ENCODE measurements at places on chromosomes 7 and 10. TPM values are rescaled to one million over a fixed set of nuclear protein-coding genes. Genes with fewer than 3 reads are reported as not detected.

Gene FAM25G
- polyA plus RNA-seq = not detected

Gene AS3MT
- polyA plus RNA-seq = 0.17 TPM

Gene COL28A1
- not detected for polyA plus RNA-seq

Gene PIP
- not detected for polyA plus RNA-seq

Gene SFTPA1
- polyA plus RNA-seq = not detected

Gene OPTN
- polyA plus RNA-seq = 32.3 TPM

Gene RNLS
- polyA plus RNA-seq = 6.1 TPM

Gene BUD31
- polyA plus RNA-seq = 303 TPM

GRCh38 chr10:1774796-1775195 is 37.5 kb upstream of the ADARB2 start:
- DNase-seq = no peak
- no peaks in the 10 kb centered on the region for H3K36me3 ChIP-seq

- no peaks in the 10 kb centered on the region for H3K4me1 ChIP-seq
- no peak overlapping the region for H3K27ac ChIP-seq
- H3K36me3 ChIP-seq = no peaks in the 10 kb centered on the region
- no peaks in the 10 kb centered on the region for H3K27me3 ChIP-seq
- no peak overlapping the region for H3K4me3 ChIP-seq
Observed at GRCh38 chr10:114087255-114087654, 43.6 kb downstream of the ADRB1 start.

GRCh38 chr7:101156866-101157589 is 2.8 kb downstream of the AP1S1 start:
- H3K4me1 ChIP-seq = peaks cover 3% of the 10 kb centered on the region
- peaks cover 5% of the 10 kb centered on the region for H3K36me3 ChIP-seq
- H3K27ac ChIP-seq = no peak overlapping the region
- H3K4me3 ChIP-seq = no peak overlapping the region
- DNase-seq = no peak

GRCh38 chr7:121020989-121021969 is 32.8 kb downstream of the CPED1 start:
- H3K36me3 ChIP-seq = no peaks in the 10 kb centered on the region
- H3K4me1 ChIP-seq = no peaks in the 10 kb centered on the region
- H3K27me3 ChIP-seq = no peaks in the 10 kb centered on the region
- H3K27ac ChIP-seq = no peak overlapping the region

- H3K27ac ChIP-seq = no peak overlapping the region
- DNase-seq = no peak
- H3K4me1 ChIP-seq = no peaks in the 10 kb centered on the region
- H3K36me3 ChIP-seq = no peaks in the 10 kb centered on the region
Observed at GRCh38 chr10:112956631-112957350, 6.7 kb downstream of the TCF7L2 start.

- H3K27ac ChIP-seq = no peak overlapping the region
- DNase-seq = no peak
- no peaks in the 10 kb centered on the region for H3K4me1 ChIP-seq
- no peaks in the 10 kb centered on the region for H3K36me3 ChIP-seq
Observed at GRCh38 chr7:19116121-19117090, 1.0 kb downstream of the TWIST1 start.

- no peak overlapping the region for H3K4me3 ChIP-seq
- no peak overlapping the region for H3K27ac ChIP-seq
- no peaks in the 10 kb centered on the region for H3K27me3 ChIP-seq
- DNase-seq = no peak
Observed at GRCh38 chr7:100024020-100024619, 8.7 kb downstream of the ZKSCAN1 start.

- DNase-seq = no peak
- no peak overlapping the region for H3K4me3 ChIP-seq
- no peak overlapping the region for H3K27ac ChIP-seq
- H3K36me3 ChIP-seq = no peaks in the 10 kb centered on the region
- H3K4me1 ChIP-seq = peaks cover 8% of the 10 kb centered on the region
- H3K27me3 ChIP-seq = no peaks in the 10 kb centered on the region
Observed at GRCh38 chr10:102669206-102670064, 25.2 kb downstream of the TRIM8 start.

- H3K27ac ChIP-seq = no peak overlapping the region
- no peaks in the 10 kb centered on the region for H3K36me3 ChIP-seq
- no peaks in the 10 kb centered on the region for H3K4me1 ChIP-seq
- DNase-seq = no peak
Observed at GRCh38 chr10:29174389-29174788, 114.5 kb upstream of the LYZL1 start.

- H3K4me1 ChIP-seq = no peaks in the 10 kb centered on the region
- H3K27me3 ChIP-seq = no peaks in the 10 kb centered on the region
- H3K36me3 ChIP-seq = no peaks in the 10 kb centered on the region
- no peak for DNase-seq
Observed at GRCh38 chr7:3942816-3943745, 642.0 kb downstream of the SDK1 start.

GRCh38 chr7:130365088-130365487 is 15.2 kb upstream of the CPA1 start:
- H3K4me1 ChIP-seq = peaks cover 13% of the 10 kb centered on the region
- no peaks in the 10 kb centered on the region for H3K27me3 ChIP-seq
- no peaks in the 10 kb centered on the region for H3K36me3 ChIP-seq
- H3K27ac ChIP-seq = peak overlapping the region; percentile 69
- no peak for DNase-seq
- no peak overlapping the region for H3K4me3 ChIP-seq

DNA sequence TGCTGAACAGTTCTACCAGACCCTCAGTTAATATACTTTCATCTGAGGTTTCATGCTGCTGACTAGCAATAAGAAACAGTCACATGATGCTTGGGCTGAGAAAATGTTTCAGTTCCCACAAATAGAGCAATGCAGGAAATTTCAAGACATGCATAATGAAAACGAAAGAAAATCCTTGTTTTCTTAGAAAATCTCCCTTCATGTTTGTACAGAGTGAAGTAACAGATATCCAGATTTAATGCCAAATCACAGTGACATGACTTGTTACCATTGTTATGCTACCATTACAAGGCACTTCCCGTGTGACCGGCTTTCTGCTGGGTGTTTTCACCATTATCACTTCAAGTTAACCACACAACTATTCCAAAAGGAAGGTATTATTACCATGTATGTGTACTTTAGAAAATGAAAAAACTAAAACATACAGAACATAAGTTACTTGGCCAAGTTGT is 121.7 kb downstream of the DOCK4 start:
- H3K27me3 ChIP-seq = no peaks in the 10 kb centered on the region
- peak overlapping the region; percentile 38 for H3K27ac ChIP-seq
- no peaks in the 10 kb centered on the region for H3K36me3 ChIP-seq
- H3K4me1 ChIP-seq = peaks cover 28% of the 10 kb centered on the region

- no peaks in the 10 kb centered on the region for H3K36me3 ChIP-seq
- H3K27me3 ChIP-seq = no peaks in the 10 kb centered on the region
- no peak overlapping the region for H3K27ac ChIP-seq
- no peak overlapping the region for H3K4me3 ChIP-seq
Observed at GRCh38 chr10:125559210-125559609, 123.8 kb downstream of the TEX36 start.

DNA sequence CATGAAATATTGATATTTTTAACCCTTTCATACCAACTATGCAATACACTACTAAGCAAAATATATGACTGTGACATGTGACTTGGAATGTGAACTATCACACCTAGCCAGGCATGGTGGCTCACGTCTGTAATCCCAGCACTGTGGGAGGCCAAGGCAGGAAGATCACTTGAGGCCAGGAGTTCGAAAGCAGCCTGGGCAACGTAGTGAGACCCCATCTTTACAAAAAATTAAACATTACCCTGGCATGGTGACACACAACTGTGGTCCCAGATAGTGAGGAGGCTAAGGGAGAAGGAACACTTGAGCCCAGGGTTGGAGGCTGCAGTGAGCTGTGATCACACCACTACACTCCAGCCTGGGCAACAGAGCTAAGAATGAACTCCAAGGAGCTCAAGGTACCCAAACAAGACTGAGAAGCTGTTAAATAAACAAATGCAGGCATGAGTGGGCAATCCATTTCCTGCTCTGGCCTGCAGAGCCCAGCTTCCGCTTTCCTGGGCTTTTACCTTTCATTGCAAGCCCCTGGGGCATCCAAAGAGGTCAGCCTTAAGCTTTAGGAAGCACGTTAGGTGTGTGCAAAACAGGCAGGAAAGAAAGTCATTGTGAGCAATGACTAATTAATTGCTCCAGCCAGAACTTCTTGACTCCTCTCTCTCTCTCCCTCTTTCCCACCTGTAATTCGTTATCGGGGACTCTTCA is 162.1 kb upstream of the FOXK1 start:
- no peak overlapping the region for H3K4me3 ChIP-seq
- no peaks in the 10 kb centered on the region for H3K36me3 ChIP-seq
- H3K27ac ChIP-seq = no peak overlapping the region
- H3K4me1 ChIP-seq = no peaks in the 10 kb centered on the region

DNA sequence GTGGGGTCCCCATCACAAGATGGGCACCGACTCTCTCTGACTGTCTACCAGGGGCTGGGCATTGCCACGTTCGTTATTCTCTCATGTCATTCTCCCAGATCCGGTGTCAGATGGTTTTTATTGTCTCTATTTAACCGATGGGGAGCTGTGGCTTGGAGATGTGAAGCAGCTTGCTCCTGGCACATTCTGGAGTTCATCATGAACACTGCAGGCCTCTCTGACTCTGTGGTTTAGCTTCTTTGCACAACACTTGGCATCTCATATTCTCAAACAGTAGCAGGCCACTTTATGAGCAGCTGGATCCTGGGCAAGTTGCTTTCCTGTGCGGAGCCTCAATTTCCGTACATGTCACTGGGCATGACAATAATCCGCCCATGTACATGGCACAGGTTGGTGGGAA is 119.9 kb downstream of the LRRC18 start:
- H3K27me3 ChIP-seq = no peaks in the 10 kb centered on the region
- H3K4me1 ChIP-seq = no peaks in the 10 kb centered on the region
- DNase-seq = no peak
- no peak overlapping the region for H3K4me3 ChIP-seq

- no peak overlapping the region for H3K27ac ChIP-seq
- DNase-seq = no peak
- no peaks in the 10 kb centered on the region for H3K4me1 ChIP-seq
- no peaks in the 10 kb centered on the region for H3K27me3 ChIP-seq
- H3K36me3 ChIP-seq = no peaks in the 10 kb centered on the region
Observed at GRCh38 chr7:118708741-118709140, 484.2 kb downstream of the ANKRD7 start.

- H3K4me3 ChIP-seq = no peak overlapping the region
- H3K27ac ChIP-seq = no peak overlapping the region
- H3K36me3 ChIP-seq = no peaks in the 10 kb centered on the region
- no peak for DNase-seq
- peaks cover 16% of the 10 kb centered on the region for H3K27me3 ChIP-seq
- H3K4me1 ChIP-seq = no peaks in the 10 kb centered on the region
Observed at GRCh38 chr10:75399461-75400162, 2.0 kb downstream of the ZNF503 start.

DNA sequence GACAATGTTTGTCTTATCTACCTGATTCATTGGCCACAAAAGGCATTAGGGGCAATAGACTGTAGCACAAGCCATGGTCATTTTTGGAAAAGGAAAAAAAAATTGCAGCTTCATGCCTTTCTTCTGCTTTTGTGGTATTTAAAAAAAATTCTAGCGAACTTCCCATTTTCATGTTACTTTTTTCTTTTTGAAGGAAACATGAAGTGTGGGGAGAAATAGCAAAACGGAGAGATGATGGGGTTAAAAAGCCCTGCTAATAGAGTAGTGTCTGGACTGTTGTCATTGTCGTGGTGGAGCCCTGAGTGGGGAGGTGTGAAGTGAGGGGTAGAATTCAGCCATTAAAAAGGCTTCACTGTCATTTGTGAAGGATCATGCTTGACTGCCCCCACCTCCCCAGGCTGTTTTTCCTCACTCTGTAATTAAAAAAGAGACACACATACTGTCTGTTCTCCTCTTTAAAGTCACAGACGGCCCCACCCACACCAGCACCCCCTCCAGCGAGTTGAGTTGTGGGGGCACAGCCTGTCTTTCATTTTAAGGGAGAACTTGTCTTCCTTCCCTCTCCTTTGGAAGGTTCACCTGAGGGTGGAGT is 272.4 kb downstream of the CREB5 start:
- H3K4me1 ChIP-seq = peaks cover 19% of the 10 kb centered on the region
- no peak overlapping the region for H3K27ac ChIP-seq
- H3K27me3 ChIP-seq = no peaks in the 10 kb centered on the region

DNA sequence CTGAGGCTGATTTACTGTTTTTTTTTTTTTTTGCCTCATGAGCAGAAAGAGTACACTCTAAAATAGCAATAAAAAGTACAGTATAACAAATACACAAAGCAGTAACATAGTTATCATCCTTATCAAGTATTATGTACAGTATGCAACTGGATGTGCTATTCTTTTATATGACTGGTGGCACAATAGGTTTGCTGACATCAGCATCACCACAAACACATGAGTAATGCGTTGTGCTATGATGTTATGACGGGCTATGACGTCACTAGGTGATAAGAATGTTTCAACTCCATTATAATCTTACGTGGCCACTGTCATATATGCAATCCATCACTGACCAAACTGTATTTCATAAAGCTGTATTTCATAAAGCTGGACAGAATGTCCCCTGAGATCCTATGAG is 189.2 kb upstream of the GLI3 start:
- DNase-seq = no peak
- no peaks in the 10 kb centered on the region for H3K36me3 ChIP-seq
- H3K4me3 ChIP-seq = no peak overlapping the region
- H3K27me3 ChIP-seq = no peaks in the 10 kb centered on the region
- no peak overlapping the region for H3K27ac ChIP-seq
- H3K4me1 ChIP-seq = no peaks in the 10 kb centered on the region

- H3K36me3 ChIP-seq = no peaks in the 10 kb centered on the region
- H3K4me3 ChIP-seq = no peak overlapping the region
- H3K27me3 ChIP-seq = no peaks in the 10 kb centered on the region
- H3K27ac ChIP-seq = no peak overlapping the region
- H3K4me1 ChIP-seq = no peaks in the 10 kb centered on the region
Observed at GRCh38 chr10:122207596-122207995, 63.5 kb upstream of the BTBD16 start.

DNA sequence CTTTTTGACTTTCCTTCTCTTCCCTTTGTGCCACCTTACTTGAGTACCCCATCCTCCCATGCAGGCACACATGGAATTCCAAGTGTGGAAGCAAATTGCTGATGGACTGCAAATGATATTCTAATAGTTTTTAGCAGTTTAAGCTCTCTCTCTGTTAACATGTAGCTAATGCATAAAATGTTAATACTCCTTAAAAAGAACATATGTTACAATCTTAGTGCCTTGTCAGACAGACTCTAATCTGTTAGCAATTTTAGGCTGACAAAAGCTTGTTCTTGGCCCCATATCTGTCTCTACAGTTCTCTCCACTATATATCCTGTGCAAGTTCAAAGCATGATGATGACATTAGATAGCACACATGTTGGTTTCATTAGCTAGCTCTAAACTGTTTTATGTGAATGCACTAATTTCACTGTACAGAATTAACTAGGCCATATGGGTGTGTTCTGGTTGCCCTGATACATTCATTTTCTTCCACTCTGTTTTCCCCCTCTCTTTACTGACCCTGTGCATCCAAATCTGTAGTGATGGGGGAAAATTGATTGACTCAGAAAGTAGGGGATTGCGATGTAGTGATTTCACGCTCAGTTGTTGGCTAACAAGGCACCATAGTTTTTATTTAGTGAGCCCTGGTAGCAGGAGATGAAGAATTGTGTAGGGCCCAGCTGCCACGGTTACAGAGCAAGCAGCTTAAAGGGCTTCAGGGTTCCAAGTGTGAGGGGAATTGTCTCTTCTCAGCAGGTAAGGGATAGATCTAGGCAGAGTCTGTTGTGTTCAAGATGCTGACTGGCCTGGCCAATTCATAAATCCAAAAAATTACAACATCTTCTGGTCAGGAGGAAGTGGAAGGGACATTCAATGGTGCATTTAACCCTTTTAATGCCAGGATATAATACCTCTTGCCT is 114.6 kb upstream of the FZD1 start:
- H3K4me3 ChIP-seq = no peak overlapping the region
- H3K4me1 ChIP-seq = no peaks in the 10 kb centered on the region
- H3K27ac ChIP-seq = no peak overlapping the region
- H3K27me3 ChIP-seq = no peaks in the 10 kb centered on the region
- DNase-seq = no peak
